ENCODE measurements at places on chromosomes 16 and 17.

DNA sequence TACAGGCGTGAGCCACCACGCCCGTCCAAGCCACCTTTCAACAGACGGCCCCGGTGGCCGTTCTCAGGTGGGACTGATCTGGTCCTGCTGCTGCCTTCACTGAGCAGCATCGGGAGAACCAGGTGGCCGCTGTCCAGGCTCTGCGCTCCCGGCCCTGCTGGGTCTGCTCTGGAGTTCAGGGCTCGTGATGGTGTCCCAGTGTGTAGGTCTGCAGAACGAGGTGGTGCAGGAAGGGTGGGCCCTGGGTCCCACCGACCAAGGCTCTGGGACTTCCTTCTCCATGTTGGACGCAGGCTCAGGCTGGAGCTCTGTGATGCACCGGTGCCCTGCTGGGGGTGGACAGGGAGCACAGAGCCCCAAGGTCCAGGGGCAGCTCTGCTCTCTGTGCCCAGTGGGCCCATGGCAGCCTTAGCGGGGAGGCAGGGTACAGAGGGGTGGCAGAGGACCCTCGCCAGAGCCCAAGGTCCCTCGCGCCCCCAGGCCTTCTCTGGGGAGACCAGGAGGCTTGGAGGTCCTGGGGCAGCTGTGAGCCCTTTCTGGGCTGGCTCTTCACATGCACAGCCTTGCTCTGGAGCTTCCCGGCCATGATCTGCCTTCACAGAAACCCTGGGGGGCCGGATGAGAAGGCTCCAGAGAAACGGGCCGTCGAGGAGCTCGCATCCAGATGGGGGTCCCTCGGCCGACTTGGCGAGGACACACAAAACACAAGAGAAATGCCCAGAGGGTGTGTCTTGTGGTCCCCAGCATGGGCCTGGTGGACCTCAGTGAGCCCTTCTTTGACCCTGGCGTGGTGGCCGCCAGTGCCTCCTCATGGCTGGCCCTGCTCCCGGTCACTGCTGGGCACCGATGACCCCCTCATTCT, 26.9 kb upstream of the BAHCC1 start:
- no peak for DNase-seq

DNA sequence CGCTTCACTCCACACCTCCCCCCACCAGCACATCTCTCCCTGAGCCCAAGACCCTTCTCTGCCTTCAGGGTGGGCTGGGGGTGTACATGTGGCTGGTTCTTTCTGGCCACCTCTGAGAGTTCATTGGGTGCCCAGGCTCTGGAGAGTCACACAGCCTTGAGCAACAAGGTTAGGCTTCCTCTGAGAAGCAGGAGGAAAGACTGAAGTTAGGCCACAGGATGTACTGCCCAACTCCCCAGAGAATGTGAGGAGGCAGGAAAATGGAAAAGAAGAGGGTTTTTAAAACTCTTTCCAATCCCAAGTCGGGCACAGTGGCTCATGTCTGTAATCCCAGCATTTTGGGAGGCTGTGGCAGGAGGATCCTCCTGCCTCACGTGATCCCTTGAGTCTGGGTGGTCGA, 7.3 kb downstream of the PCGF2 start:
- no peak for DNase-seq

GRCh38 chr16:78155791-78156345, 56.4 kb downstream of the WWOX start:
- no peak for DNase-seq

DNA sequence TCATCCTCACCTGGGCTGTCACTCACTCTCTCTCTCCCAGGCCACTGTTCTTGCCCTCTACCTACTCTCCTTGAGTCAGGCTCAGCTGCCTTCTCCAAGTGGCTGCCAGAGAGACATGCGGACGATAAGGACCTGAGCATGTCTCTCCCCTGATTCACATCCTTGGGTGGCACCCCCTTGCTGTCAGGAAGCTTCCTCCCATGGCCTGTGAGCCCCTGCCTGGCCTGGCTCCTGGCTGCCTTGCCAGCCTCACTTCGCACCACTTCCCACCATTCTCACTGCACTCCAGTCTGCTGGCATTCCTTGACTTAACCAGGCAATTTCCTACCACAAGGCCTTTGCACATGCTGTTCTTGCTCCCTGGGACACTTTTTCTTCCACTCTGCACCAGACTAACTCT, 2.7 kb upstream of the ALDH3A1 start:
- DNase-seq = no peak

GRCh38 chr17:36818134-36818825, 119.0 kb upstream of the LHX1 start:
- no peak for DNase-seq

DNA sequence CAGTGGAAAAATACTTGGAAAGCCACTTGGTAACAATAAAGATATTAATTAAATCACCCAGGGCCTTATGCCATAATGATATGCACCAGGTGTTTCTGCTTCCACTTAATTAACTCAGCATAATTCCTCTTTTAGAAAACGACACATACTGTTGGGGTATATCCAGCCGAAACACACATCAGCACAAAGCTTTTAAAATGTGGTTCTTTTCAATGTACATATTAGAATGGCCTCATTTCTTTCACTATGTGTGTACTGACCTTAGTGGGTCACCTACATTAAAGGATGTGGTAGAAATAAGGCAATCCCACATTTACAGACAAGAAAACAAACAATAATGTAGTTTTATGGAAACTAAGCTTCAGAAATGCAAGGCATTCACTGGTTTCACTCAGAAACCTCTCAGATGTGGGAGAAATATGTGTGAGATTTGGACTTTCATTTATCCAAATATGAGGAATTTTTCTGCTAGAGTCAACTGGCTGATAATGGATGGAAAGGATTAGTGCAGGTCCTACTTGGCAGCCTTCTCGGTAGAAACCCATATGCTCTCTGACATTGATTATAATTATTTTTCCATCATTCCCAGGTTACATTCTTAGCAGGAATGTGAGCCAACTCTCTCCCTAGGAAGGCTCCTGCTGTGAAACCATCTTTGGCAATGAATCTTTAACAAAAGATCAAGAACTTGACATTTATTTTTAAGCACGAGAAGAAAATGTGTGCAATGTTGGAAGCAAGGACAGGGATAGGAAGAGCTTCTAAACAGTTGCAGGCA, 66.7 kb upstream of the DHX40 start:
- no peak for DNase-seq

Measured in CD4-positive, alpha-beta T cell treated with Interleukin-15 for 4 hours (primary cell).